ENCODE measurements at places on chromosomes 3 and 15. TPM values are rescaled to one million over a fixed set of nuclear protein-coding genes. Genes with fewer than 3 reads are reported as not detected.

Gene CFAP161
- total RNA-seq: 0.58 TPM

Gene DZIP1L
- total RNA-seq: 12.8 TPM

GRCh38 chr3:57652203-57652602, 40.7 kb downstream of the DENND6A start:
- H3K4me1 ChIP-seq: no peaks in the 10 kb centered on the region
- H3K4me3 ChIP-seq: no peak overlapping the region
- H3K36me3 ChIP-seq: peaks cover 16% of the 10 kb centered on the region
- no peak for DNase-seq
- no peak overlapping the region for H3K27ac ChIP-seq

DNA sequence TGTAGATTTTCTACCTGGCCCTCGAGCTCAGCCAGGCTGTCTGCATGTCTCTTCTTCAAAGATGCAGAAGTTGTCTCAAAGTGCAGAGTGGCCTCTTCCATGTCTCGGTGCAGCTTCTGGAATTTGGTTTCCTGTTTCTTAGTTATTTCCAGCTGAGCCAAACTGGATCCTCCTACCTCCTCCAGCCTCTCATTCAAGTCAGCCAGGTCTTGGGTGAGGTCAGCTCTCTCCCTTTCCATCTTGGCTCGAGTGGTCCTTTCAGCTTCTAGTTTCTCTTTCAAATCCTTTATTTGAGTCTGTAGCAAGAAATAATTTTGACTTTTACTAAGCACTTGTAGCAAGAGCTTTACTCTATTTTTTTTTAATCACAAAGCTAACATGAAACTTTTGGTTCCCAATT, 81.8 kb downstream of the MYH15 start:
- no peak overlapping the region for H3K27ac ChIP-seq
- H3K4me3 ChIP-seq: no peak overlapping the region
- H3K27me3 ChIP-seq: no peaks in the 10 kb centered on the region
- peaks cover 3% of the 10 kb centered on the region for H3K4me1 ChIP-seq

DNA sequence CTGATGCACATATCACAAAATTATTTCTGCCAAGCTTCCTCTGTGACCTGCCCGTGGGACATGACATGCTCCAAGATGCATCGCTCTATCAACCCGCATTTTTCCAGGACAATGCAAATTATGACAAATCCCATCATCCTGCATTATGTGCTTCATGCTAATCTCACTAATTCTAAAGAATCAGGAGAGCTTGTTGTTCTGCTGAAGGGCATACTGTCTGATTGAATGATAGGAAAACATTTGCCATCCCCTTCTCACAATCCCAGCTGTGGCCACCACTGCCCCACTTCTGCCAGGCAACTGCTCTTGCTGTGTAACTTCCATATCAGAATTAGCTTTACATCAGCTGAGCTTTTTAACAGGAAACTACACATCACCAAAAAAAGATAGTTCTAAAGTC, 203.5 kb upstream of the NANOGP8 start:
- no peaks in the 10 kb centered on the region for H3K4me1 ChIP-seq
- no peaks in the 10 kb centered on the region for H3K27me3 ChIP-seq
- no peaks in the 10 kb centered on the region for H3K36me3 ChIP-seq
- DNase-seq: no peak
- no peak overlapping the region for H3K27ac ChIP-seq

DNA sequence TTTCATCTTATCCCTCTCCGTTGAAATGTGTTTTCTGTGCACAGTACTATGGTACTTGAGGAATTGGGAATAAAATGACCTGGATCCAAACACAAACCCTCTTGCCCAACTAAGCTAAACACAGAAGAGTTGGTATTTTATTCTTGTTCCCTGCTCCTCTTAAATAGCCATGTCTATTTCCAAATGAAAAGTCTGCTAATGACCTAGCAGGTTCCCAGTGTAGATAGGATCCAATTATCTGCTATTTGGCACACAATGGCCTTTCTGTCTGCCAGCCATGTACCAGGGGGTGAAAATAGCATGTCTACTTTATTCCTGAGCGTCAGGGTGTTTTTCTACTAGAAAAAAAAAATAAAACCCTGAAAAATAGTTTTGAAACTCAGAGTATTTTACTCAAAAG, 657.0 kb upstream of the NAALADL2 start:
- no peak overlapping the region for H3K4me3 ChIP-seq
- no peaks in the 10 kb centered on the region for H3K27me3 ChIP-seq
- DNase-seq: no peak
- H3K4me1 ChIP-seq: no peaks in the 10 kb centered on the region
- no peak overlapping the region for H3K27ac ChIP-seq

DNA sequence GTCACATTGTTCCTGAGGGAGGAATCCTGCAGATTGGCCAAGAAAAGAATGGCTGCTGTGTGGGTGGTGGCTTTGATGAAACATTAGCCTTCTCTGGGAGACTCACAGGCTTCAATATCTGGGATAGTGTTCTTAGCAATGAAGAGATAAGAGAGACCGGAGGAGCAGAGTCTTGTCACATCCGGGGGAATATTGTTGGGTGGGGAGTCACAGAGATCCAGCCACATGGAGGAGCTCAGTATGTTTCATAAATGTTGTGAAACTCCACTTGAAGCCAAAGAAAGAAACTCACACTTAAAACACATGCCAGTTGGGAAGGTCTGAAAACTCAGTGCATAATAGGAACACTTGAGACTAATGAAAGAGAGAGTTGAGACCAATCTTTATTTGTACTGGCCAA, 6.1 kb downstream of the PTX3 start:
- H3K4me1 ChIP-seq: peaks cover 4% of the 10 kb centered on the region
- no peak overlapping the region for H3K27ac ChIP-seq
- peaks cover 5% of the 10 kb centered on the region for H3K27me3 ChIP-seq
- no peaks in the 10 kb centered on the region for H3K36me3 ChIP-seq

DNA sequence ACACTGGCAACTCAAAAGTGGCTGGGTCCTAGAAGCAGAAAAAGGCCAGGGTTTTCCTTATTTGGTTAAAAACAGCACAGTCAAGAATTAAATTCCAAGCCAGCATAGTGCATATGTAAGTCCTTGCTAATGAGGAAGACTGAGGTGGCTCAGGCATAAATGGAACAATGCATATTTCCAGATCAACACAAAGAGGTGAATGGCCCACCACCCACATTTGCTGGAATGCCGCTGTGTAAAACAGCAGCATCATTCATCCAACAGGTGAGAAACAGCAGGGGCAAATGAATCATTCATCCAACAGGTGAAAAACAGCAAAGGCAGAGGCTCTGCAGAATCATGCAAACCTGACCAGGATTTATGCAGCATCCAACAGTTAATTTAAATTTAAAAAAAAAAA, 32.9 kb downstream of the GPR176 start:
- DNase-seq: no peak
- no peaks in the 10 kb centered on the region for H3K36me3 ChIP-seq
- no peaks in the 10 kb centered on the region for H3K27me3 ChIP-seq
- no peaks in the 10 kb centered on the region for H3K4me1 ChIP-seq

DNA sequence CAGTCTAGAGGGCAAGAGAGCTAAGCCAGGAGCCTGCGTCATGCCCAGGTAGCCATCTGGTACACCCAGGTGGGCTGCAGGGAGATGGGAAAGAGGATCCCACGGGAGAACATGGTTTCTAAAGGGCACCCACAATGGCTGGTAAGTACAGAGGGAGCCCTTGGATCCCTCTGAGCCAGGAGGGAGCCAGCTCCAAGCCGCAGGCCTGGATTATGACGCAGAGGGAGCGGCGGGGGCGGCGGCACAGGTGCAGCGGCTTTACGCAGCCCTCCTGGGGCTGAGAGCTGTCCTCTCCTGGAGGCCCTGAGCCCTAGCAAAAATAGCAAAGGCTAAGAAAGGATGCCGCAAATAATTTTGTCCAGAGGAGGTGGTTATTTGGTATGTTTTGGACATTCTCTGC, 2.8 kb downstream of the CAV3 start:
- DNase-seq: no peak
- peak overlapping the region; percentile 61 for H3K4me3 ChIP-seq
- peaks cover 60% of the 10 kb centered on the region for H3K4me1 ChIP-seq
- peak overlapping the region; percentile 92 for H3K27ac ChIP-seq
- H3K27me3 ChIP-seq: no peaks in the 10 kb centered on the region

GRCh38 chr3:152322756-152323155, 54.0 kb downstream of the MBNL1 start:
- no peaks in the 10 kb centered on the region for H3K36me3 ChIP-seq
- H3K27me3 ChIP-seq: no peaks in the 10 kb centered on the region
- H3K27ac ChIP-seq: no peak overlapping the region
- peaks cover 2% of the 10 kb centered on the region for H3K4me1 ChIP-seq
- no peak overlapping the region for H3K4me3 ChIP-seq
- DNase-seq: no peak

- H3K4me1 ChIP-seq: no peaks in the 10 kb centered on the region
- H3K36me3 ChIP-seq: no peaks in the 10 kb centered on the region
- H3K27ac ChIP-seq: no peak overlapping the region
- DNase-seq: no peak
- H3K27me3 ChIP-seq: no peaks in the 10 kb centered on the region
- no peak overlapping the region for H3K4me3 ChIP-seq
Measured at GRCh38 chr15:47685141-47685870, 32.0 kb upstream of the SEMA6D start.

- H3K36me3 ChIP-seq: peaks cover 63% of the 10 kb centered on the region
- no peak for DNase-seq
- no peak overlapping the region for H3K27ac ChIP-seq
Measured at GRCh38 chr3:9659849-9660248, 10.5 kb downstream of the MTMR14 start.

Data from muscle of leg (tissue), 16 donors.